ENCODE measurements at places on chromosomes 3 and 15.

DNA sequence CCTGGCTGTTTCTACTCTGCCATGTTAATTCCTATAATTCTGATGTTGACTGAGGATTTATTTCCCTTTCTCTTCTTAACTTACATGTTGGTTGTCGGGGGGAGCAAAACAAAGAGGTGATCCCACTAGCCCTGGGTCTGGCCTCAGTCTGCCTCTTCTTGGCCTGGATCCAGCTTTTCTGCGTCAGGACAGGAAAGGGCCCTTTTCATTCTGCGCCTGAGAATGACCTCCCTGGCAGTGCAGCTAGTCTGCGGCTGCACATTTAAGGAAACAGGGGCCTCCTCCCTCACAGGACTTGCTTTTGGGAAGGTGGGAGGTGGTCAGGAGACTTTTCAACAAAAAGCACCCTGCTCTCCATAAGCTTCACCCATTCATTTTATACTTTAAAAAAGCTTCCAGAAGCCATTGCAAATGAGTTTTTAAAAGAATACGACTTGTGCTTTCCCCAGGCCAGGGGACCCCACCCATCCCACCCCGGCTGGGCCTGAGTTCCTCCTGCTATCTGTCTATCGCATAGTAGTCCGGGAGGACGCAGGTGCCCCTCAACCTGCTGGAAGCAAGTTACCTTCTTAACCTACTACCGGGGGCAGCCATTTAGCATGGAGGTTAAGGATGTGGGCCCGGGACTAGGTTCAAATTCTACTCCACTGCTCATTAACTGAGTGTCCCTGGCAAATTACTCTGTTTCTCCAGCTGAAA is 21.3 kb upstream of the EHD4 start:
- DNase-seq = no peak

GRCh38 chr15:79798311-79798710 is 98.5 kb downstream of the MTHFS start:
- no peak for DNase-seq

- no peak for DNase-seq
Measured at GRCh38 chr15:63483521-63484371, 20.6 kb upstream of the USP3 start.

DNA sequence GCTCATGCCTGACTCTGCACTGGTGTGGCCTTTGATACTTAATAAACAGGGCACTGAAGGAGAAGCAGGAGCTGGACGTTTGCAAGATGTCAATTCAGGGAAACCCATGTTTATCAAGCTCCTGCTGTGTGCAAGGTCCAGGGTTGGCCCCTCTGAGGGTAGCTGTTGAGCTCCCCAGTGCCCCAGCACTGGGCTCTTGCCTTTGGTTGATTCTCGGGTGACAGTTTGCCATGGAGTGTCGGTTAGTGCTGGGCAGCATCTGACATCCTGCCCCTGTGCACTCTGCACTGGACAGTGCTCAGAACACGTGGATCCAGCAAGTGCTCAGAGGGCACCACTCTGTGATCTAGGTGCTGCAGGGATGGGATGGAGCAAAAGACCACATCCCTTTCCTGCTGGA is 7.3 kb downstream of the HDAC11 start:
- DNase-seq = no peak

DNA sequence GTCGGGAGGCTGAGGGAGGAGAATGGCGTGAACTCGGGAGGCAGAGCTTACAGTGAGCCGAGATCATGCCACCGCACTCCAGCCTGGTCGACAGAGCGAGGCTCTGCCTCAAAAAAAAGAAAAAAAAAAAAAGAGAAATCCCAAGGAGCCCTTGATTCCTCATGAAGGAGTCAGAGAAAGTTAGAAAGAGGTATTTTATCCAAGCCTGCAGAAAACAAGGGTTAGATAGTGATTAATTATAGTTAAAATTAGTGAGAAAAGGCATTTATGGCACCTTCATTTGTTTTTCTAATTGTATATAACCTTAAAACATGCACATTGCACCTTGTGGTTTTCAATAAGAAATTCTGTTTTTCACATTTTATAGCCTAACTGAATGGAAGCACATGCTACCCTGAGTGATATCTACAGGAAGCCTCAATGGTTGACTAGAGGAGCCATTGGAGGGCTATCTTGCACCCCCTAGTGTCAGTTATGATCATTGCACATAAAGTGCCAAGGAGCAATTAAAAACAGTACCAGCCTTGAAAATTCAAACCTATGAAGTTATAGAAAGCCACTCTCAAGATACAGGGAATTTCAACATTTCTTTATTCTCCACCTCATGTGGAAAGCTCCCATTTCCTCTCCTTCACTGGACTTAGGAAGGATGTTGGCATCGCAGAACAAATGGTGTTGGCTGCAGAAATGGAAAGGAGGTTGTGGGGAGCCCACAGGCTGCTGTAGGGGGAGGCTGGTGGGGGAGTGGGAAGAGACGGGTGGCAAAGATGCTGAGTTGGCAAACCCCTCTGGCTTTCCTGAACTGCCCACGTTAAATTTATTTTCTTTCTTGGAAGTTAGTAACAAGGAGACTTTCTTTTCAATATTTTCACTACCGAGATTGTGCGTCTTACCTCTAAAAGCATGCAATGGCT is 48.5 kb downstream of the ITGA11 start:
- DNase-seq = no peak

DNA sequence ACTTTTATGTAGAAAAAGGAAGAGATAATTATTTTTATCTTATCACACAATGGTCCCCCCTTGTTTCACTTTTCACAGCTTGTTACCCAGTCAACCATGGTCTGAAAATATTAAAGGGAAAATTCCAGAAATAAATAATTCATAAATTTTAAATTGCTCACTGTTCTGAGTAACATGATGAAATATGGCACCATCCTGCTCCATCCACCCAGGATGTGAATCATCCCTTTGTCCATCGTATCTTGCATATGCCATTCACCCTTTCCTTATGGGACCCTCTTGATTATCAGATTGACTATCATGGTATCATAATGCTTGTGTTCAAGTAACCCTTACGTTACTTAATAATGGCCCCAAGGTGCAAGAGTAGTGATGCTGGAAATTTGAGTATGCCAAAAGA is 43.7 kb downstream of the ANKRD28 start:
- DNase-seq = no peak

GRCh38 chr3:52277972-52278509 is 408 bp downstream of the WDR82 start:
- DNase-seq = peak; percentile 77

DNA sequence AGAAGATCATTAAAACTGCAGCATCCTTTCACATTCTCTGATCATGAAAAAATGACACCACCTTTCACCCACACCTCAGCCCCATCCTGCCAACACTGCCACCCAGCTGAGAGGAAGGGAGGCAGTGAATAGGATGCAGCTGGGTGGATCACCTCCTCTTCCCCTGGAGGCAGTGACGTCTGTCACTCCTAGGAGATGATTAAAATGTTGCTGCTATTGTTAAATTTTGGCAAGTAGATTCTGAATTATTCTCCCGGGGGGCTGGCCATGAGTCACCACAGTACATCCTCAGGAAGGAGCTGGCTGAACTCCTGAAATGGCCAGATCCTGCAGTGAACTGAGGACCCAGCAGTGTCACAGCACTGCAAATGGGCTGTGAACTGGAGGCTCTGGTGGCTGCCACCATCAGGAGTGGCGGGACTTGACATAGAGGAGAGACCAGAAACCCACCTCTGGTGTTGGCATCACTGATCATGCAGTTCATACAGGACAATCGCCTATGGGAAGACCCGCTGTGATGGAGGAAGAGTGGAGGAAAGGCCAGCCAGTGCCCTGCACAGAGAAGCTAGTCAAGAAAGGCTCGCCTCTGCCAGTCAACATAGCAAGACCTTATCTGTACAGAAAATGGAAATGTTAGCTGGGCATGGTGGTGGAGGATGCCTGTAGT is 199.1 kb downstream of the FAM43A start:
- DNase-seq = no peak

GRCh38 chr15:81001152-81002008 is 657 bp downstream of the TLNRD1 start:
- DNase-seq = peak; percentile 9

DNA sequence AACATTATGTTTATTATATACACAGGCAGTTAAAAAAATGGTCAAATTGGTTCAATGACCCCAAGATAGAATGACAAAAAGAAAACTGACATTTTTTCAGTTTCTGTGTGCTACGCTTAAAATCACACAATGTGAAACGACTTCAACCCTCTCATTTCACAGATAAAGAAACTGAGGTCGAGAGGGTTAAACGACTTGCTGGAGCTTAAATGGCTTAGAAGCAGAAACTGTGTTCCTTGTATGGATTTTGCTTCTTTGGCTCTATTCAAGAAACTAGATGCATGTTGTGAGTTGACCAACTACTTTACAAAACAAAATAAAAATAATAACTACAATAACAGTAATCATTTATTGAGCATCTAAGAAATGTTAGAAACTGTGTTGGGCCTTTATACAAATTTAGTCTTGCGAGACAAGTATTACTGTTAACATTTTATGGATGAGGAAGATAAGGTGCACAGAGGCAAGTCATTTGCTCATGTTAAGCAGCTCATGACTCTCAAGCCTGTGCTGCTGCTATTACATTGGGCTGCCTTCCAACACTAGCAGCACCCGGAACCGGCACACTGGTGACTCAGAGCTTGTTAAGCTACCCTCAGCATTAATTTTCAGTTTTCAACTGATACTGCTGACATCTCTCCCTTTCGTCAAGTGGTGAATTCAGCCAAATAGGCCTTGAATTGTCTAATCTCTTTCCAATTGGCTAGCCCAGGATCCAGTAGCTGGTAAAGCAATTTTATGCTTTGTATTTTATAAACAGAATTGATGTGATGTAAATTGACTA is 487.6 kb downstream of the NAALADL2 start:
- DNase-seq = no peak

DNA sequence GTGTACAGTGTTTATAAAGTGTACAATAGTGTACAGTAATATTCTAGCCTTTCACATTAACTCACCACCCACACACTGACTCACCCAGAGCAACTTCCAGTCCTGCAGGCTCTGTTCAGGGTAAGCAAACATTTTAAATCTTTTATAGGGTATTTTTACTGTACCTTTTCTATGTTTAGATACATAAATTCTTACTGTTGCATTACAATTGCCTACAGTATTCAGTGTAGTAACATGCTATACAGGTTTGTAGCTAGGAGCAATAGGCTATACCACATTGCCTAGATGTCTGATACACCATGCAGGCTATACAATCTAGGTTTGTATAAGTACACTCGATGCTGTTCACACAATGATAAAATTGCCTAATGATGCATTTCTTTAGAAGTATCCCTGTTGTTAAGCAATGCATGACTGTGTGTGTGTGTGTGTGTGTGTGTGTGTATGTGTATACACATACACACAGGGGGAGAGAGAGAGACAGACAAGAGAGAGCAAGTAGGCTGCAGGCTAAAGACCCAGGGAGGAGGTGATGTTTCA is 72.5 kb upstream of the PRR23C start:
- DNase-seq = no peak

- no peak for DNase-seq
Measured at GRCh38 chr3:106514431-106514830, 645.6 kb upstream of the CBLB start.

DNA sequence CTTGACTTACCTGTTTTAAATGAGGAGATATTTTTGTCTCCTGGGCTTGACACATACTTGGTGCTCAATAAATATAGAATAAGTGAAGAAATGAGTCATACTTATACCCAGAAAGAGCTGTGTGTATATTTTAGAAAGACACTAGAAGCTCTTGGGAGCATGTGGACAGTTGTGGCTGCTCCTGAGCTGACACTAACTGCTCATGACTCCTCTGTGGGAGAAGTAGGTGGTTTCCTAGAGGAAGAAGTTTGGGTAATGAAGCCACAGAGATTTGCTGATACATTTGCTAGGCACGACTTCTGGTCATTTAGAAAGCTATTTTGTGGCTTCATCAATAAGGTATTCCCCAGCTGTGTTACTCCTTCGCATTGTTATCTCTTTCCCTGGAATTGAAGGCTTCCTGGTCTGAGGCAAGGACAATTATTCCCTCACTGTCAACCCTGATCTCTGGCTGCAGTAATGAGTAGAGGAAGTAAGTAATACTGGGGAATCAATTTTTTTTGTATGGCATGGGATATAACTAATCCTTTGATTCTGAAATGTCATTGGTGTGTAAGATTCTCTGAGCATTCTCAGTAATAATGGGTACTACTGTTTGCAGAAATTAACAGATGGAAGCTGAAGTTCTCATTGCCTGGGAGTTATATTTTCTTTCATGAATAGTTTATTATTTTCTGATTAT is 79.6 kb upstream of the DCBLD2 start:
- no peak for DNase-seq

DNA sequence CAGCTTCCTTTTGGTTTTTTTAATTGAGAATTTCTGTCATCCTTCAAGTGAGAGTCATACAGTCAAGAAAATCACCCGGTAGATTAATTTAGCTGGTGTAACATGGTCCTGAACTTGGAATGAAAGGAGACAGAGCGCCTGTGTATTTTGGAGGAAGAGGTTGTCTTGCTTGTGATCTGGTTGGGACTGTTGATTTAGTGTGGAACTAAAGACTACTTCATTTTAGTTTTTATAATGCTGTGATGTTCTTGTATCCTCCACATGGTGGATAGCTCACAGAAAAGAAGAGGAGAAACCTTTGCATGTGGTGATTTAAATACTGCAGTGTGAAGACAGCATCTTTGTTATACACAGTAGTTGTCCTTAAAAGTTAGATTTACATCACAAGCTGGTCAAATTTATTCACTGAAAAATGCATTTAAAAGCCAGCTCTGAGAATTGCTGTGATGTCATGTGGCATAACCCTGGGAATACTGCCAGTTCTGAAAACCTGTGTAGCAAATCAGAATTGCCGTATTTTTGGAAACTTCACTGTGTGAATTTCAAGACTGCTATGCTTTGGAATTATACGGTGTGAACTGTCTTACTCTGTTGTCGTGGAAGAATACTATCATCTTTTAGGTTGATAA is 268.5 kb downstream of the PTPRG start:
- no peak for DNase-seq
